ENCODE measurements at places on chromosomes 4 and X.

- DNase-seq, result no peak
These were observed 454.4 kb downstream of the C4orf33 start for GRCh38 chr4:129550281-129550785.

GRCh38 chr4:137029026-137029425 lies 503.3 kb downstream of the PCDH18 start:
- DNase-seq, result no peak

- DNase-seq, result no peak
These were observed 66.8 kb upstream of the TMEM164 start for GRCh38 chrX:109936114-109936513.

GRCh38 chrX:30791296-30792278 lies 97.5 kb downstream of the TAB3 start:
- no peak for DNase-seq

DNA sequence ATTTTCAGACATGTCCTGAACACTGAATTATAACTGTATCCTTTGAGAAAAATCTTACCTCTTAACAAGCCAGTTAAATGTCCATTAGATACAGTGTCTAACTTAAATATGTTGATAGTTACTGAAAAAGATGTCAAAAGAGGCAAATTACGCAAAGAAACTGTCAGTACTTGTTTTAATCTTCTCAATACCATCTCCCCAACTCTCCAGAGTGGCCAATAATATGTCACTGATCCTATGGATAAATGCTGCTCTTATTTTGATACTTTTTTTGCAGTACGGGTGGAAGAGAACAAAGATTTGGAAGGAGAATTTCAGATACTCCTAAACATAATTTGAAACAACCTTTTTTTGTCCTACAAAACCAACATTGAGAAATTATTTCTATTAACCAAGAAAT lies 192.7 kb downstream of the CBR4 start:
- DNase-seq, result no peak

GRCh38 chr4:139054791-139055505 lies 39.4 kb downstream of the NOCT start:
- no peak for DNase-seq

- no peak for DNase-seq
These were observed 66.5 kb downstream of the SLIT2 start for GRCh38 chr4:20318001-20318908.

- no peak for DNase-seq
These were observed 344 bp downstream of the OR13H1 start for GRCh38 chrX:131544218-131544617.

DNA sequence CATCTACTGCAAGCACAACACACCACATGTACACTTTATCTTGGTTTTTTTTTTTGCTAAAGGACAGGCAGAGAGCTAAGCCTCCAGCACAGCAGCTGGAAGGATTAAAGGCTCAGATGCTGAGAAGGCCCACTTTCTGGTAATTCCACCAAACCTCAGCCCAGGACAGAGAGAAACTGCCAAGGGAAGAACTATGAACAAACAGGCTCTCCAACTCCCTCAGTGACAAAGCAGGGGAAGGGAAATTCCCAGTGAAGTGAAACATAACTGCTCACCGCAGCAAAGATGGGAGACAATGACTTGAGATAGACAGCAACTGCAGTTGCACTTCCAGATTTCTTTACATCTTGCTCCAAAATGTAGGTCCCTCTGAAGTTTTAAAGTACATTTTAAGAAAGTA lies 4.8 kb downstream of the PROM1 start:
- DNase-seq, result no peak

All from brain microvascular endothelial cell (primary cell).